ENCODE measurements at places on chromosomes 7 and 10.
A peak's percentile ranks its signal among the peaks of the same experiment; 100 is the strongest.

DNA sequence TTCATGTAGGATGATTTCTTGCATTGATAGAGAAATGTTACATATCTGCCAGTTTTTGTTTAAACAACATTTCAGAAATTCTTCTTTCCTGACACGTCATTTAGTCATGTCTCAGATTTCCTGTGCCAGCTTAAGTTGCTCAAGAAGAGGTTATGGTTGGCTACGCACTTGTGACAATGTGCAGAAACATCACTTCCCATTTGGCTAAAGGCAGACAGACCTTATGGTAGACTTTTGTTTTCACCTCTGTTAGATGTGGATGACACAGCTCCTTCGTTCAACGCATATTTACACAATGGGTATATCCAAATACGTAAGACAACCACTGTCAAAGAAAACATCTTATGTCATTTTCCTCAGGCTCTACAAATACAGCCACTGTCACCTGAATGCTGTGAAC, 125.8 kb downstream of the DOCK4 start:
- peak; percentile 94 for DNase-seq

- no peak for DNase-seq
These were observed 54.4 kb downstream of the ZNF277 start for GRCh38 chr7:112260911-112261310.

DNA sequence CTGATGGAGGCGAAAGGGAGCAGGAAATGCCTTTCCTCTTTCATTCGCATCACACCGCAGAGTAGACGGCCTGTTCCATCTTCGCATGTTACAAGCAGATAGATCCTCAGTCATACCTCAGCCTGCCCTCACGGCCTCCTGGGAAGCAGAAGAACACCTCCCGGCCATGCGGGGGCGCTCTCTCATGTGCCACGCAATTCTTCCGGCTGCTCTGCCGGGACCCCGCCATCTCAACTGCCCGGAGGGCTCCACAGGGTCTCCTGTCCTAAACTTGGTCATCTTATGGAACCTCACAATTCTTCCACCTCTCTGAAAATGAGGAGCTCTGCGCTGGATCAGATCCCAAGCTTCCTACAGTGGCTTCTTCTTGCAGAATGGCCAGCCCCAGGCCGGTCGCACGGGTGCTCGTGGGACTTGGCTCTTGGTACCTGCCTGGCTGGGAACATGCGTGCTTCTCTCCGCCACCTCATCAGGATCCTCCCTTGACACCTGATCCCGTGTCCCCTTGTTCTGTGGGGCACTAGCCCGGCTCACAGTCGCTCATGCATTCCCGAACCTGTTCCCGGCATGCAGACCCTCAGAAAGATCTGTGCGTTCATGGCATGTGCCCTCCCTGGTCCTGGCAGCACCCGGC, 262.8 kb upstream of the SHH start:
- DNase-seq = no peak

DNA sequence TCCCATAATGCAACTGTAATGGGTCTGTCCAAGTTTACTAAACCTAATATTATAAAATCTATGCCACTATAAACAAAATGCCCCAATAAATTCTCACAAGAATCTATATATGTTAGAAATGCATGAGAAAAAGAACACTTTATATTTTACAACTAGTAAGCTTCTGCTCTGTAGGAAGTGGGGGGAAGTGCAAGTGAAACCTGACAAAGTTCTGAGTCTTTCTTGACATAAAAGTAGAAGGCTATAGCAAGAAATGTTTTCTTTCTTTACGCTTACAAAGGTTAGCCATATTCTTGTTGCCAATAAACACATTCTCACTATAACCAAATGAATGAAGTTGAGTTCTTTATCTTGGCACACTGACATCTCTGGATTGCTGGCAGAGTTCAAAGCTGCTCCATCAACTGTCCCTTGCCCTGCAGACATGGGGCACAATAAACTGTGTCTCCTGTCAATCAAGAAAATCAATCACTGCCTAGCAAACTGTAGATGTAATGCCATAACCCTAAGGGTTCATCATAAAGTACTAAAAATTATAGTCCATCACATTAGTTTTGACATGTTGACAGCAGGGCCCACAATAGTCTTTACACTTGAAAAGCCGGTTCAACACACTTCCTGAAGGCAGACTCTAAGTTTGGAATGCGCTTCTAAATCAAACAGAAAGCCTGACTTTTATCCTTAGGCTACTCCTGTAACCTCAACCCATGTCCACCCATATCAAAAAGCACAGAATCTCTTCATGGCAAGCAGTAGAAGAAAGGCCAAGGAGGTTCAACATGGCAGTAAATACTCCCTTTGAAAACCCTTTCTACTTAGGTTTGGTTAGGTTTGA, 58.6 kb downstream of the TPK1 start:
- DNase-seq = no peak

DNA sequence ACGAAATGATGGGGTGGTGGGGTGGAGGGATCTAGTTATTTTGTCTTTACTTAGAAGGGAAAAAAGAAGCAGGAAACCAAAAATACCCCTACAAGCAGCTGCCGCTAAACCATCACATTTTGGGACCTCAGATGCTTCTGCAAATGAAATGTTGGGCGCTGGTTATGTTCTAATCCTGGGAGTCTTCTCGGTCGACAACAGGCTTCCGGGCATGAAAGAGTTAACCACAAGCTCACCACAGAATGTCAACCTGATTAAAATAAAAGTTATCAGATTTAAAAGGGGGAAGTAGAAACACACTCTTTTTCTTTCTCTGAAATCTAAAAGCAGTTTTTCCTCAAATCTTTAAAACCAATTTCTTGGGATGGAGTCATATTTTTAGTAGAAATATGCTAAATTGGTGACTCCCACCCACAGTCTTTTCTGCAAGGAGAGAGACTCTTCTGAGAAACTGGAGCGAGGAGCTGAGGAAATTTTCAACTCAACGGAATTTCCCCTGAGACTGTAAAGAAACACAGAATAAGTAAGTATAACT, 16.8 kb downstream of the IL2RA start:
- no peak for DNase-seq
